ENCODE measurements at places on chromosomes 3 and 15.

GRCh38 chr3:196712514-196713413 lies 587 bp downstream of the PIGX start:
- DNase-seq, result no peak

DNA sequence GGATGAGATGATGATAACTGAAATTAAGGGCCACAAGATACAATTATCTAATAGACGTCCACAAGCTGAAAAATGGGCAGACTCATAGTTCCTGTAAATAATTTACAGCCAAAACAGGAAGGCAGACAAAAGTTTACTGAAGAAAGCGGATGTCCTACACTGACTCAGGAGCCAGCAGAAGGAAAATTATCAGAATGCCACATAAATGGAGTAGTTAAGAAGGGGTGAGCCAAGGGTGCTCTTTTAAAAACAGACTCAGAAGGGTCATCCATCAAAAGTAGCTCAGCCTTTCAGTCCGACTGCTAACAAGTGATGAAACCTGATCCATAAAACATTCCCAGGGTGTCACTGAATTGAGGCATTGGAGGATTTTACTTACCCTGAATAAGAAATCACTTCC lies 39.8 kb downstream of the TUSC7 start:
- DNase-seq, result no peak

GRCh38 chr3:78066287-78066686 lies 1026.4 kb downstream of the ROBO2 start:
- no peak for DNase-seq

- DNase-seq, result no peak
Measured at GRCh38 chr15:82551646-82552247, 11.5 kb upstream of the RPS17 start.

GRCh38 chr3:58665405-58665804 lies 1.2 kb downstream of the FAM3D start:
- DNase-seq, result no peak
